ENCODE measurements at places on chromosomes 1 and 21.

GRCh38 chr1:208782186-208782585 lies 538.0 kb upstream of the PLXNA2 start:
- no peaks in the 10 kb centered on the region for H3K4me1 ChIP-seq
- H3K27me3 ChIP-seq = 0 out of 2 replicates have a peak, but pooled peaks cover under 1% of the 10 kb centered on the region
- DNase-seq = no peak
- H3K4me3 ChIP-seq = no peak overlapping the region
- no peaks in the 10 kb centered on the region for H3K36me3 ChIP-seq

GRCh38 chr21:35512346-35512745 lies 463.2 kb upstream of the RUNX1 start:
- peak overlapping the region; percentile 20 for H3K4me3 ChIP-seq
- peaks cover 64% of the 10 kb centered on the region for H3K4me1 ChIP-seq
- DNase-seq = no peak
- no peaks in the 10 kb centered on the region for H3K27me3 ChIP-seq
- H3K27ac ChIP-seq = peak overlapping the region; percentile 75

GRCh38 chr1:40449684-40450494 lies at the start of gene ZFP69B:
ZFP69B (plus strand) TSS chr1:40450476; CDS start chr1:40450962, 486 bp downstream.
- H3K27me3 ChIP-seq = no peaks in the 10 kb centered on the region
- H3K4me3 ChIP-seq = peak within 1 kb of the TSS; percentile 93
- peak within 1 kb of the TSS; percentile 85 for H3K27ac ChIP-seq
- H3K36me3 ChIP-seq = peaks cover 56% of the 10 kb centered on the region

DNA sequence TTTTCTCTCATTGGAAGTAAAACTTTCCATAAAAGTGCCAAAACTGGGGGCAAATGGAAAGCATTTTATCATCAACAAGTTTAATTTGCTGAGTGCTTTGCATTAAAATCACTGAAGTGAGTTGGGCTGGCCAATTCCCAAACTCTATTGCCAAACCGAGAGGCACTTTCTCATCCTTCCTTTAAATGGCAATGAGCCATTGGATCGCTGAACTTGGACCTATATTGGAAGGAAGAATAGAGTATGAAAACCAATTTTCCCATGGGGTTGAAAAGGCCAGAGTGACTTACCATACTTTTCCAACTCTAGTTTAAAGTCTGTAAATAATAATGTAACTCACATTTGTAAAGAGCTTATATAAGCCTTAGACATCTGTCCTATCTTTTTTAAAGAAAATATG lies 189.1 kb upstream of the C1orf87 start:
- H3K27ac ChIP-seq = no peak overlapping the region
- H3K4me1 ChIP-seq = peaks cover 7% of the 10 kb centered on the region
- H3K36me3 ChIP-seq = no peaks in the 10 kb centered on the region

- no peak overlapping the region for H3K27ac ChIP-seq
- H3K27me3 ChIP-seq = peaks cover 38% of the 10 kb centered on the region
- no peak overlapping the region for H3K4me3 ChIP-seq
Observed at GRCh38 chr1:114302821-114303220, 149.2 kb upstream of the SYT6 start.

DNA sequence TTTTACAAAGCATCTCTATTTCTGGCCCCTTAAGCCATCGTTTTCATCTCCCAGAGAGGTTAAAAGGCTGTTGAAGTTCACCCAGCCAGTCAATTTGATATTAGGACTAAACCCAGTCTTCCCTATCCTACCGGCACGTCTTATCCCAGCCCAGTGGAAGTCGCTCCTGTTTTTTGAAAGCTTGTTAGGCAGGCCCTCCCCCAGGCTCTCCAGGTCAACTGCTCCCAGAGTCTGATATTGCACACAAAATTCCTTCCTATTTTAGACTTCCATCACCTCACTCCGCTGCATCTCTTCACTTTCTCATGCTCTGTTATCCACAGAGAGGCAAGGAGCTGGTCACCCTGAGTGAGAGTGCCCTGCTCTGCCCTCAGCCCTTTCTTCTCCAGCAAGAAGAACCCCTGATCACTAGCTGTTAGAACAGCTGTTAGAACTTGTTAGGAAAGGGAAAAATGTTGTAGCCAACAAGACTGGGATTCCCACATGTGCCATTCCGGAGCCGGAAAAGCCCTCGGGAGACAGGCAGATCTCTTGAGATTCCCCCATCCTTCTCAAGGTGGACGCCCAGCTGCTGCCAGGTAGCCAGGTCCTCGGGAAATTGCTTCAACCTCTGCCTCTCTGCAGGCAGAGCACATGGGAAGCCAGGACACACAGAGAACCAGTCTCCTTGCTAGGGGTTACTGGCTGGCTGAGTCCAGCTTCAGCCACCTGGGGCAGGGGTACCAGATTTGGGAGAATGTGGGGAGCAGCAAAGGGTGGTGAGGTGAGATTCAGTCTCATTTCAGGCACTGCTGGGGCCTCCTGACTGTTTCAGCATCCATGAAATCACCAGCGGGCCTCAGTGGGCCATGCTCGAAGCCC lies 25.7 kb downstream of the PLXNA2 start:
- peak overlapping the region; percentile 98 for H3K27ac ChIP-seq
- H3K4me1 ChIP-seq = peaks cover 57% of the 10 kb centered on the region
- DNase-seq = no peak
- peaks cover 34% of the 10 kb centered on the region for H3K36me3 ChIP-seq

- H3K36me3 ChIP-seq = peaks cover 57% of the 10 kb centered on the region
- peak overlapping the region; percentile 100 for H3K4me3 ChIP-seq
- H3K4me1 ChIP-seq = peaks cover 63% of the 10 kb centered on the region
- H3K27me3 ChIP-seq = peaks cover 6% of the 10 kb centered on the region
Observed at GRCh38 chr1:66333466-66334199, 200.3 kb upstream of the SGIP1 start.

GRCh38 chr1:41742219-41742618 lies 176.5 kb downstream of the HIVEP3 start:
- H3K27me3 ChIP-seq = no peaks in the 10 kb centered on the region
- H3K36me3 ChIP-seq = no peaks in the 10 kb centered on the region
- H3K27ac ChIP-seq = peak overlapping the region; percentile 82
- peak overlapping the region; percentile 35 for H3K4me3 ChIP-seq
- DNase-seq = peak; percentile 87
- H3K4me1 ChIP-seq = peaks cover 66% of the 10 kb centered on the region

- no peak overlapping the region for H3K4me3 ChIP-seq
- H3K4me1 ChIP-seq = peaks cover 32% of the 10 kb centered on the region
- H3K27ac ChIP-seq = no peak overlapping the region
Observed at GRCh38 chr1:31241321-31241720, 1.6 kb upstream of the NKAIN1 start.

DNA sequence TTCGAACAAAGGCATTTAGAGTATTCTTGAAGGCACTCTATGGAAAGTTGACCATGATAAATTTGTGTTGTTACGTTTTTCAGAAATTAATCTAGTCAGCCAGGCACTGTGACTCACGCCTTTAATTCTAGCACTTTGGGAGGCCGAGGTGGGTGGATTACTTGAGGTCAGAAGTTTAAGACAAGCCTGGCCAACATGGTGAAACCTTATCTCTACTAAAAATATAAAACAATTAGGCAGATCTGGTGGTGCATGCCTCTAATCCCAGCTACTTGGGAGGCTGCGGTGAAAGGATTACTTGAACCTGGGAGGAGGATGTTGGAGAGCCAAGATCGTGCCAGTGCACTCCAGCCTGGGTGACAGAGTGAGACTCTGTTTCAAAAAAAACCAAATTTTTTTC lies 130.6 kb upstream of the BRINP3 start:
- H3K4me1 ChIP-seq = no peaks in the 10 kb centered on the region
- H3K27ac ChIP-seq = no peak overlapping the region
- no peak for DNase-seq
- H3K36me3 ChIP-seq = no peaks in the 10 kb centered on the region

DNA sequence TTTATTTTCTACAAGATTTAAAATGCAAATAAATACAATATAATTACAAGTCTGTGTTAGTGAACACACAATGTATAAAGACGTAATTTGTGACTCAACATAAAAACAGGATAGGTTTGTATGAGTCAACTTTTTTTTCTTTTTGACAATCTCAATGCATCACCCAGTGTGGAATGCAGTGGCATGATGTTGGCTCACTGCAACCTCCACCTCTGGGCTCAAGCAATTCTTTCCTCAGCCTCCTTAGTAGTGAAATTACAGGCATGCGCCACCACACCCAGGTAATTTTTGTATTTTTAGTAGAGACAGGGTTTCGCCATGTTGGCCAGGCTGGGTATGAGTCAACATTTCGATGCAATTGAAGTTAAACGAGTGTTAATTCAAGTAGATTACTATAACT lies 5.9 kb upstream of the SPRR2E start:
- peak; percentile 23 for DNase-seq
- H3K27me3 ChIP-seq = no peaks in the 10 kb centered on the region

GRCh38 chr1:86381223-86381622 lies 14.9 kb downstream of the ODF2L start:
- no peaks in the 10 kb centered on the region for H3K27me3 ChIP-seq
- H3K27ac ChIP-seq = no peak overlapping the region
- no peak overlapping the region for H3K4me3 ChIP-seq
- H3K4me1 ChIP-seq = peaks cover 21% of the 10 kb centered on the region
- DNase-seq = no peak

- H3K4me3 ChIP-seq = no peak overlapping the region
- H3K4me1 ChIP-seq = peaks cover 36% of the 10 kb centered on the region
- peaks cover 34% of the 10 kb centered on the region for H3K27me3 ChIP-seq
- H3K36me3 ChIP-seq = 0 out of 2 replicates have a peak, but pooled peaks cover 4% of the 10 kb centered on the region
- no peak for DNase-seq
Observed at GRCh38 chr21:41765973-41766882, 624 bp downstream of the RIPK4 start.

- no peak overlapping the region for H3K4me3 ChIP-seq
- no peak overlapping the region for H3K27ac ChIP-seq
- H3K36me3 ChIP-seq = no peaks in the 10 kb centered on the region
- peaks cover 2% of the 10 kb centered on the region for H3K27me3 ChIP-seq
- peaks cover 49% of the 10 kb centered on the region for H3K4me1 ChIP-seq
Observed at GRCh38 chr1:39091845-39092645, 65.9 kb downstream of the NDUFS5 start.

GRCh38 chr1:94737124-94737998 lies 82.8 kb upstream of the SLC44A3 start:
- H3K4me3 ChIP-seq = no peak overlapping the region
- H3K27ac ChIP-seq = no peak overlapping the region
- 0 out of 2 replicates have a peak, but pooled peaks cover 5% of the 10 kb centered on the region for H3K36me3 ChIP-seq
- DNase-seq = no peak

- H3K36me3 ChIP-seq = no peaks in the 10 kb centered on the region
- peaks cover 30% of the 10 kb centered on the region for H3K27me3 ChIP-seq
- DNase-seq = no peak
- H3K4me1 ChIP-seq = peaks cover 10% of the 10 kb centered on the region
Observed at GRCh38 chr1:184643661-184644060, 111.0 kb downstream of the EDEM3 start.

- peak overlapping the region; percentile 49 for H3K27ac ChIP-seq
- H3K36me3 ChIP-seq = peaks cover 8% of the 10 kb centered on the region
- H3K4me3 ChIP-seq = peak overlapping the region; percentile 17
- no peaks in the 10 kb centered on the region for H3K27me3 ChIP-seq
Observed at GRCh38 chr1:78722947-78723346, 73.3 kb downstream of the IFI44 start.

- no peak overlapping the region for H3K4me3 ChIP-seq
- peaks cover 22% of the 10 kb centered on the region for H3K27me3 ChIP-seq
- no peak for DNase-seq
- H3K27ac ChIP-seq = no peak overlapping the region
- H3K4me1 ChIP-seq = no peaks in the 10 kb centered on the region
Observed at GRCh38 chr1:67316918-67317317, 9.2 kb downstream of the IL12RB2 start.

DNA sequence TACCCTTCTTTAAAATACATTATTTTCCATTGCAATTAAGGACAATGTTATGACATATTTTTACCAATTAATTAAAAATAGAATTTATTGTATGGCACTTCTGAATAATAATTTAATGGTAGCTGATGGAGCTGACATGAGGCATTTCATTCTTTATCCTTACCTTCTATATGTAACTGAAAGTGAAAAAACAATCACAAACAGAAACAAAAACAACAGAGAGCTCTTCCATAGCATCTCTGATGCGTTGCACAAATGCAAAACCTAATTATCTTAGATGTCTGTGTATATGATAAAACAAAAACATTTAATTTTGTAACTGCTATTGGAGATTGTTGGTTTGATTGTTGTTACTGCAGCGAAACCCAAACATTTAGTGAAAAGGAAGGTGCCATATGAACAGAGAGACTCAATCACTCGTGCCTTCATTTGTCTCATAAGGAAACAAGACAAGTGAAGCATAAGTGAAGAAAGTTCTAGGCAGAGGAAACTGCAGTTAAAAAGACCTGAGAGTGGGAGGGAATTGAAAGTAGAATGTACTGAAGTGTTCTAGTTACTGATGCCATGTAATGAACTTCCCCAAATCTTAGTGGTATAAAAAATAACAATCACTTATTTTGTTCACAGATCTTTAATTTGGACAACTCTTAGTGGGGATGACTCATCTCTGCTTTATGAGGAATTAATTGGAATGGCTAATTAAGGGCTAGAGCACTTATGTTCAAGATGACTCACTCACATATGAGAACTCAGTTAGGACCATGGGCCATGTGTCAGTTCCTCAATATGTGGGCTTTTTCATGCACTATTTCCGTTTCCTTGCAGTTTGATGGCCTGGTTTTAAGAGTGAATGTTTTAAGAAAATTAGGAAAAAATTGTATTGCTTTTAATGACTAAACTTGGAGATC lies 245.0 kb upstream of the OLFM3 start:
- H3K4me3 ChIP-seq = no peak overlapping the region
- H3K36me3 ChIP-seq = no peaks in the 10 kb centered on the region
- no peak overlapping the region for H3K27ac ChIP-seq

- H3K27me3 ChIP-seq = peaks cover 2% of the 10 kb centered on the region
- no peak for DNase-seq
- H3K4me1 ChIP-seq = peaks cover 31% of the 10 kb centered on the region
- H3K36me3 ChIP-seq = no peaks in the 10 kb centered on the region
Observed at GRCh38 chr1:25026730-25027450, 96.8 kb upstream of the RUNX3 start.

GRCh38 chr1:2446861-2447260 lies 29.2 kb upstream of the PLCH2 start:
- peaks cover 2% of the 10 kb centered on the region for H3K4me1 ChIP-seq
- DNase-seq = no peak
- no peak overlapping the region for H3K4me3 ChIP-seq
- H3K27ac ChIP-seq = no peak overlapping the region
- H3K36me3 ChIP-seq = no peaks in the 10 kb centered on the region
- peaks cover 13% of the 10 kb centered on the region for H3K27me3 ChIP-seq

- H3K27ac ChIP-seq = no peak overlapping the region
- no peaks in the 10 kb centered on the region for H3K36me3 ChIP-seq
- H3K4me3 ChIP-seq = no peak overlapping the region
- no peaks in the 10 kb centered on the region for H3K27me3 ChIP-seq
- peaks cover 5% of the 10 kb centered on the region for H3K4me1 ChIP-seq
Observed at GRCh38 chr1:164051782-164052181, 507.2 kb upstream of the PBX1 start.

- H3K4me1 ChIP-seq = peaks cover 25% of the 10 kb centered on the region
- H3K27ac ChIP-seq = peak overlapping the region; percentile 100
- no peaks in the 10 kb centered on the region for H3K27me3 ChIP-seq
- peak overlapping the region; percentile 94 for H3K4me3 ChIP-seq
Observed at GRCh38 chr1:161166669-161167548, 683 bp downstream of the PPOX start.
